ENCODE measurements at places on chromosomes 6 and 20.

DNA sequence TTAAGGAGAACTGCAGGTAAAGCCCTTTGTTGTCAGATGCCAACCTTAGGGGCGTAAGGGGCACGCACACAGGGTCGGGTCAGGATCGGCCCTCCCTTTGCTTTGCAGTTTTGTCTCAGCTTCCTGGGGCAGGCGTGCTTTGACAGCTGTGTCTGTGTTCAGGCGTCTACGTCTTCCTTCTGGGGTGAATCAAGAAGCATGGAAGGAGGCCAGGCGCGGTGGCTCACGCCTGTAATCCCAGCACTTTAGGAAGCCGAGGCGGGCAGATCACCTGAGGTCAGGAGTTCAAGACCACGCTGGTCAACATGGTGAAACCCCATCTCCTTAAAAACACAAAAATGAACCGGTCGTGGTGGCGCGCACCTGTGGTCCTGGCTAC, 1.3 kb downstream of the ZGPAT start:
- no peak for DNase-seq

DNA sequence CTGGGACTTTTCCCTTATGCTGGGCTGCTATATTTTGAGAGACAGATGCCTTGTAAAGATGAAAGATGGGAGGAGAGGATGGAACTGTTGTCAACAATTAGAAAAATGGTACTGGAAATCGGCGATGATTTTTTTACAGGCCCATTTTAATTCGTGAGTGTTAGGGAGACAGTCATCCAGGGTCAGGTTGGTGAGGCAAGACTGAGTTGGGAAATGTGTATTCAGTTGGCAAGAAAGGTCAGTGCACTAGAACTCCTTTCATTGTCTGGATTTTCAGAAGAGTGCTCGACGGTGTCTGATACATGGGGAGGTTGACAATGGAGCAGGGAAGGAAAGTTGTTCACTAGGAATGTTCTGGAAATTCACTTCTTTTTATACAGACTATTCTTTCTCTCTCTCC, 394.4 kb downstream of the QKI start:
- no peak for DNase-seq

- DNase-seq = no peak
Measured at GRCh38 chr6:136752554-136752953, 39.7 kb downstream of the MAP3K5 start.

GRCh38 chr20:41482647-41483552, 116.3 kb upstream of the EMILIN3 start:
- DNase-seq = no peak

GRCh38 chr6:98909236-98909635, 38.5 kb downstream of the FBXL4 start:
- DNase-seq = no peak

- no peak for DNase-seq
Measured at GRCh38 chr6:106446287-106446885, 85.9 kb downstream of the CRYBG1 start.

DNA sequence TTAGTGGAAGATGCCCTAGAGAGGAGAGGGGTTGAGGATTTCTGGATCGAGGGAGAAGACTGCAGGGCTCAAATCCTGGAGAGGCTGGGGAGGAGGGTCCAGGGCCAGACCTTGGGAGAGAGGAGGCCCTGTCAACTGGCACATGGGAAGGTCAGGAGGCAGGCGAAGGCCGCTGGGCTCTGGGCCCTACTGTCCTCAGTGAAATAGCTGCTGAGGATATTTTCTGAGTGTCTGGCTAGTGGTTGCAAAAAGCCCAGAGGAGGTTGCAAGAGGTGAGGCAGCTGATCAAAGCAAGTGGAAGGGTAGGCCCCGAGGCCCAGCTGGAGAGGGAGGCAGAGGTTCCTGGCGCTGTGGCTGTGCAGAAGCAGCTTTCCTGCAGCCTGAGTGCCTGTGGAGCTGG, 103.4 kb upstream of the MLN start:
- DNase-seq = no peak

GRCh38 chr6:91569071-91569470, 982.2 kb upstream of the MAP3K7 start:
- DNase-seq = no peak

DNA sequence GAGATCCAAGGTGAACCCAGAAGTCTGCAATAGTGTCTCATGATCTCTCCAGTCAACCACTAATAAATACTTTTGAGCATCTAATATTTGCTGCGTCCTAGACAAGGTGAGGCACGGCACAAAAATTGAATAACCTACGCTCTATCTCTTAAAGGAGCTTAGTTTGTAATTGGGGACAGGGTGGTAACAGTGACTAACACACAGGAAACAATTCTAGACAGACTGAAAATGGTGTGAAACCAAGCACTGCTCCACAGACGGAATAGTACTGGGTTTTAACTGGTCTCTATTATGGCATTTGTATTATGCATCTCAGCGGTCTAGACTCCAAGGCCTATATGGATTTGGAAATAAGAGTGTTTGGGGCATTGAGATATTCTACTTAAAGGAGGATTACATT, 120.1 kb downstream of the CLIC5 start:
- no peak for DNase-seq

- no peak for DNase-seq
Measured at GRCh38 chr20:40821429-40821828, 132.4 kb upstream of the MAFB start.

GRCh38 chr6:129957941-129958898, 60.2 kb upstream of the L3MBTL3 start:
- no peak for DNase-seq

- DNase-seq = peak; percentile 26
Measured at GRCh38 chr6:34182751-34183531, 37.1 kb upstream of the GRM4 start.

GRCh38 chr6:41846666-41847237, 48.4 kb downstream of the USP49 start:
- DNase-seq = peak; percentile 4

DNA sequence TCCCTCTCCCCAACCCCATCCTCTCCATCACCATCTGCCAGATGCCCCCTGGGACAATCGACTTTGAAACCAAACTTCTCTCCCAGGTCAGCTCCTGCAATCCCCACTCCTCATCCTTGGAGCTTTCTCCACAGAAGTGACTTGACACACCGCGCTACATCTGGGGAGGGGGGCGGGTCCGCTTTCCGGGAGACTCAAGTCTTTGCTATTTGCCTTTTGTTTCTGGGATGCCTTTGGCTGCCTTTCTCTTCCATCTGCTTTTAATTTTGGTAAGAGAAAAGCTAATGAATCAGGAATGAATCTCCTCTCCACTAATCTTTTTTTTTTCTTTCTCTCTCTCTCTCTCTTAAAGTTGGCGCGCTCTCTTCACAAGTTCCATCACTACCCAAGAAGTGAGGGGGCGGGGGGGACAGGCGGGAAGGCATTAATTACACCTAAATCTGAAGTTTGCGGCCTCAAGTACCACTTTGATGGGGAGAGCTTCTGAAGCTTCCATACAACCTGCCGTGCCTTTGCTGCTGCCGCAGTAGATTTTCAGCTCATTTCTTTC, 664 bp upstream of the TPBG start:
- no peak for DNase-seq

DNA sequence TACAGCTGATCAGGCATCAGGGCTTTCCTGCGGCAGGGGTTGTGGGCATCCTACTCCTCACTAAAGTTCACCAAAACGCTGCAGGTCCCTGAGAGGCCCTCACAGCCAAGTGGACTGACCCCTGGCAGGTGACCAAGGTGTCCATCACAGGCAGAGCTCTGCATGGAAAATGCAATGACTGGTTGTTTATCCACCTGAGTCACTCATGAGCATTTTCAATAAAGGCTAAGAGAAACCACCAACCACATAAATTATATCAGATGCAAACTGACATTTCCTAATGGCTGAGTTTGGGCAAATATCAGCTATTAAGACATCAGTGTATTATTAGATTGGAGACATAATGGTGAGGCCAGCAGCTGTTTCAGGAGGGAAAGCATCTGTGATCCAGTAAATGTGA, 152.7 kb upstream of the SYNDIG1 start:
- no peak for DNase-seq

DNA sequence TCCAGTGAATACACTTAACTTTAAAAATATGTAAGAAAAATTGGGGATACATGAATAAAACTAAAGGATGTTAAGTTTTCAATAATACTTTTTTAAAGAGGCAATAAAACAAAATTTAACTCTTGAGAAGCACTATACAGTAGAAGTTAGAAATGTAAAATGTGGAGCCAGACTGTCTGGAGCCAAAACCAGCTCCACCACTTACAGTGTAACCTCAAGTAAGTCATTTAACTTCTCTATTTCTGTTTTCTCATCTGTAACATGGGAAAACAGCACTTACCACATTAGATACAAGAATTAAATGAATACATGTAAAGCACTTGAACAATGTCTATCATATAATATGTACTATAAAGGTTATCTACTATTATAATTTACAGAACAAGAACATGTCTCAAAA, 6.7 kb downstream of the ATG5 start:
- DNase-seq = no peak

GRCh38 chr20:49281913-49282467, 4.1 kb upstream of the ZNFX1 start:
- no peak for DNase-seq

- no peak for DNase-seq
Measured at GRCh38 chr6:149166336-149166735, 151.2 kb upstream of the TAB2 start.

GRCh38 chr6:151914484-151914883, 107.0 kb downstream of the ESR1 start:
- DNase-seq = no peak

- no peak for DNase-seq
Measured at GRCh38 chr6:139905404-139906052, 531.1 kb upstream of the CITED2 start.

DNA sequence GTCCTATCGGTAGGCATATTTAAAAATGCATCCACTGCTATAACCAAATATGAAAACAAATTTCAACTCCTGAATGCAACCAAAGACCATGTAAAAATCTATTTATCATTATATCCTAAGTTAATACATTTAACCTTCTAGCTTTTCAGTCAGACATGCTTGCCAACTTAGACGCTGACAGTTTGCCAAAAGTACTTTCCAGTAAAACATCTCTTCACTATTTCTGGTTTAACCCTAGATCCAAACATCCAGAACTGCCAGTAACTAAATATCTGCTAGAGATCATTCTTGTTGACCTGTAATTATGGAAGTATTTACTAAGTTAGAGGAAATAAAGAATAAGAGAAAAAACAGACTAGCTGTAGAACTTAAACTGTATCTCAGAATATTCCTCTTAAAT, 210.2 kb upstream of the THEMIS start:
- DNase-seq = no peak

- DNase-seq = no peak
Measured at GRCh38 chr6:72111611-72112010, 225.3 kb downstream of the RIMS1 start.

DNA sequence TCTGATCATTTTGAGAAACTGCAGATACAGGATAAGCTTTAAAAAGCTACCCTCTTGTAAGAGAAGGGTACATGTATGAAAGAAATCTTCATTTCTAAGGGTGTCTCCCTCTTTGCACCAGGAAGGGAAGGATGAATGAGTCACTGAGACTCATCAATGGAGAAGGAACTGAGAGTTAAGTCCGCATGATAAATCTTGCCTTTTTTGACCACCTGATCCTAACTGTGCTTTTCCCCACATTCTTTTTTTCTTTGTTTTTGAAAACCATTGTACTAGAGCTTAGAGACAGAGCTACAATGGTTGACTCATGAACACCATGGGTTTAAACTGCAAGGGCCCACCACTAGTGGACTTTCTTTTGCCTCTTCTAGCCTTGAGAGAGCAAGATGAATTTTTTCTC, 353.0 kb upstream of the RGS17 start:
- DNase-seq = no peak

- DNase-seq = no peak
Measured at GRCh38 chr6:151885234-151885633, 77.8 kb downstream of the ESR1 start.

- no peak for DNase-seq
Measured at GRCh38 chr6:91713911-91714310, 1127.0 kb upstream of the MAP3K7 start.

DNA sequence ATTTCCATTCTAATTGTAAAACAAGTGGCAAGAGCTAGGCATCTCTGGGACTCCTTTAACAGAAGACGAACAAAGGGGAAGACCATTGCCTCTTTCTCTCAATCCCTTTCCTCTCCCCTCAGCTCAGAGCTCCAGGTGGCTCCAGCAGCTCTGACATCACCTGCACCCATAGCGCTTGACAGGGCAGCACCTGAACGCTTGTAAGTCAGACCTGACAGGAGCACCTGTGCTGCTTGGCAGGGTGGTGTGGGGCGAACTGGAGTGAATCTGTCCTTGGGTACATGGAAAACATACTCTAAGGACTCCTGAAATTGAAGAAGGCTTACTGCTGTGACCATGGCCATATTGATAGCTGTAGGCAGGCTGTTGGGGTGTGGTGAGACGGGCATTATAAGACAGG, 409.5 kb upstream of the AGPAT4 start:
- DNase-seq = no peak

- no peak for DNase-seq
Measured at GRCh38 chr6:130890521-130890971, 63.3 kb downstream of the SMLR1 start.

- DNase-seq = no peak
Measured at GRCh38 chr6:33875696-33876095, 71.9 kb upstream of the MLN start.

- no peak for DNase-seq
Measured at GRCh38 chr20:15491575-15491974, 1081.7 kb downstream of the KIF16B start.

- DNase-seq = no peak
Measured at GRCh38 chr6:19501737-19502245, 335.4 kb upstream of the ID4 start.

DNA sequence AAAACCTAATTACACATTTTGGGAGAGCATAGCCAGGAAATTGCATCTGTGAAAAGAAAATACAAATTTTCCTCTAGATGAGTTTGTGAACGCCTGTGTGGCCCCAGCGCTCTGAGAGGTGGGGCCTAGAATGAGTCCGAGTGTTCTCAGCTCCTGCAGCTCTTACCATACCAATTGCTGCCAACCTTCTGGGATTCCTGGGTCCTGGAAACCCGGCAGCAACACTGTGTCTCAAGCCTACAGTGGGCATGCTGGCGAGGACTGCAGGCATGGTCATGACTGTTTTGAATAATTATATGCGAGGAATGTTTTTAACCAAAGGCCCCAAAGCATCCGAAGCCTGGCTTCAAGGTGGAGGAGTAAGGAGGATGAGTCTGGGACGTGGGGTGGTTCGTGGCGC, 90.4 kb downstream of the SERAC1 start:
- DNase-seq = no peak

- DNase-seq = no peak
Measured at GRCh38 chr20:17490501-17490900, 40.7 kb downstream of the BFSP1 start.

GRCh38 chr6:169862043-169862891, 110.8 kb downstream of the ERMARD start:
- no peak for DNase-seq

- DNase-seq = no peak
Measured at GRCh38 chr20:29878281-29878741, 1379.2 kb upstream of the DEFB115 start.

- DNase-seq = no peak
Measured at GRCh38 chr20:2618815-2619214, 33.6 kb upstream of the NOP56 start.

DNA sequence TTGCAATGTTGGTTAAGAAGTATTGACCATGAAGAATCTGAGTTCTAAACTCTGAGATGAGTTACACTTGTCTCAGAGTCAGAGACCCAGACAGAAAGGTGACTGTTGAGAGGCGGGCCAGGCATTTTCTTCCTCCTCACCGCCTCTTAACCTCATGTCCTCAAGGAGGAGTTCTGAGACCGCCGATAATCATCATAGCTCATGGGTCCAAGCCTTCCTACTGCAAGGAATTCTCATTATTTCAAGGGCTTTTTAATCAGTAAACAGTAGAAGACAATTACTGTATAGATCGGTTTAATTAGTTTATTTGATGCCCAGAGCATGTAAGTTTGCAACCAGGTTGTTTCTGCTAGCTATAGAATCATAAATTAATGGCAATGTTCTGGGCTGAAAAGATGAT, 382.4 kb upstream of the MMS22L start:
- DNase-seq = no peak
